Kidney (tissue), 22 donors: ENCODE measurements at places on chromosomes 16 and 17. TPM values are rescaled to one million over a fixed set of nuclear protein-coding genes. Genes with fewer than 3 reads are reported as not detected.

GRCh38 chr16:47949714-47950113 is 206.1 kb downstream of the ABCC12 start:
- H3K27ac ChIP-seq = no peak overlapping the region
- H3K36me3 ChIP-seq = no peaks in the 10 kb centered on the region
- DNase-seq = no peak
- H3K4me1 ChIP-seq = no peaks in the 10 kb centered on the region
- no peaks in the 10 kb centered on the region for H3K27me3 ChIP-seq

- no peak overlapping the region for H3K4me3 ChIP-seq
- H3K27me3 ChIP-seq = no peaks in the 10 kb centered on the region
- peak; percentile 81 for DNase-seq
- H3K4me1 ChIP-seq = peaks cover 11% of the 10 kb centered on the region
Measured at GRCh38 chr16:85717393-85718152, 28.8 kb upstream of the GINS2 start.

DNA sequence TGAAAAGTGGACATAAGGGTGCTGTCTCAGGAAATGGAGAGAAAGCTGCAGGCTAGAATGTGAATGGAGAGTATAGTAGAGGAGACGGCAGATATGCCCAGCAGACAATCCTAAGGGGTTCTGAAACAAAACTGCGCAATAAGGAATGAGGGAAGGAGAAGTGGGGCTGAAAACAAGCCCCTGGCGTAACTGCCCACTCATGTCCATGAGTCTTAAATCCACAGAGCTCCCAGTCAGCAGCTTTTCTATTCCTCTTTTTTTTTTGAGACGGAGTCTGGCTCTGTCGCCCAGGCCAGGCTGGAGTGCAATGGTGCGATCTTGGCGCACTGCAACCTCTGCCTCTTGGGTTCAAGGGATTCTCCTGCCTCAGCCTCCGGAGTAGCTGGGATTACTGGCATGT is 5.9 kb downstream of the STRADA start:
- no peak for DNase-seq
- H3K27me3 ChIP-seq = no peaks in the 10 kb centered on the region
- H3K4me1 ChIP-seq = no peaks in the 10 kb centered on the region

TBC1D3E gene
- not detected for total RNA-seq

DNA sequence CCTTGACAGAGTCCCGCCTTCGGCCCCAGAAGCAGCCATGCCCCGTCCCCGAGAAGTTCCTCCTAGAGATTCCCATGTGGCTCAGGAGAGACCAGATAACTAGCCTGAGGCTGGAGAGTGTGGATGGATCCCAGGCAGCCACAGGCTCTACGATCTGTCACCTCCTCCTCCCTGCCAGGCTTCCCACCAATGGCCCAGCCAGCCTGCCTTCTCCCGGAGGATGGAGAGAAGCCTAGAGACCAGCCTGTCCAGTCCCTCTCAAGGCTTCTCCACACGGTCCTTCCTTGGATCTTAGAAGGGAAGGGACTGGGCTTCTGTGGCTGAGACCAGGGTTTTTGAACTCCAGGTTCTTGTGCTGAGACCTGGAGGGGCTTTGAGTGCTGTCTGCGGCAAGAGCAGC is 1.6 kb upstream of the SMTNL2 start:
- peak overlapping the region; percentile 14 for H3K27ac ChIP-seq
- H3K27me3 ChIP-seq = no peaks in the 10 kb centered on the region
- no peak for DNase-seq
- H3K36me3 ChIP-seq = no peaks in the 10 kb centered on the region
- H3K4me1 ChIP-seq = peaks cover 2% of the 10 kb centered on the region

- H3K27ac ChIP-seq = no peak overlapping the region
- no peaks in the 10 kb centered on the region for H3K27me3 ChIP-seq
- H3K4me1 ChIP-seq = no peaks in the 10 kb centered on the region
- no peaks in the 10 kb centered on the region for H3K36me3 ChIP-seq
- H3K4me3 ChIP-seq = no peak overlapping the region
Measured at GRCh38 chr17:12395733-12396354, 269.8 kb upstream of the MYOCD start.

GRCh38 chr17:55487695-55488432 is 23.4 kb downstream of the SMIM36 start:
- no peak overlapping the region for H3K4me3 ChIP-seq
- H3K4me1 ChIP-seq = no peaks in the 10 kb centered on the region
- no peak for DNase-seq

- H3K4me1 ChIP-seq = peaks cover 9% of the 10 kb centered on the region
- peaks cover 34% of the 10 kb centered on the region for H3K36me3 ChIP-seq
- H3K27me3 ChIP-seq = no peaks in the 10 kb centered on the region
- H3K27ac ChIP-seq = no peak overlapping the region
- DNase-seq = no peak
- H3K4me3 ChIP-seq = no peak overlapping the region
Measured at GRCh38 chr16:1557074-1557473, 23.6 kb downstream of the TMEM204 start.

- no peaks in the 10 kb centered on the region for H3K27me3 ChIP-seq
- H3K36me3 ChIP-seq = no peaks in the 10 kb centered on the region
- peak overlapping the region; percentile 10 for H3K27ac ChIP-seq
- peaks cover 10% of the 10 kb centered on the region for H3K4me1 ChIP-seq
- no peak overlapping the region for H3K4me3 ChIP-seq
Measured at GRCh38 chr17:28968231-28968913, 17.1 kb upstream of the PHF12 start.

DNA sequence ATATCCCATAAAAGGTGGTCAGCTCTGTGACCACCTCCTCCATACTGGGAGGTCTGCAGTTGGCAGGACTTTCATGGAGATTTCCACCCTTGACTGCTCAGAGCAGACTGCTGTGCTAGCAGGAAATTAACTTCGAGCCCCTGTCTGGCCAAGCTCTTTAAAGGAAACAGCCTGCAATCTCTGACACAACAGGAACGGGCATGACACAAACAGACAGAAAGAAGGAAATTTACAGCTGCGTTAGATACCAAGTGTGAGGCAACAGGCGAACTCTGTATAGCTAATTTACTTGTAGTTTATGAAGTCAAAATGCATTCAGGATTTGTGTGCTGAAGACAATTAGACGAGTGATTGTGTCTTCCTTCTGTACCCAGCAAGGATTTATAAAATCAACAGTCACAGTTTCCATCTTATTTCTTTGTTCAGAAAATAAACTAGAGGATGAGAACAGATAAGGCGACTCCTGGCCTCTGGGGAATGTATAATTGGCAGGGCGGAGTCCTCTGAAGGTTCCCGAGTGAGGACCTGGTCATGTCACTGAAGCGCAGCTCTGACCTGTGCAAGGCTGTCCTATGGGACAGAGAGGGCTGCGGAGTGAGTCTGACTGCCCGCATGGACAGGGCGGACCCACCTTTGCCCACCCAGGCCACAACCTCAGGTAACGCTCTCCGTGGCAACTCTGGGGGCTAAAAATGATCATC is 16.1 kb downstream of the WIPI1 start:
- no peaks in the 10 kb centered on the region for H3K27me3 ChIP-seq
- H3K4me3 ChIP-seq = no peak overlapping the region
- no peak for DNase-seq
- no peaks in the 10 kb centered on the region for H3K36me3 ChIP-seq

KCNJ2 gene
- total RNA-seq = 4.4 TPM

GRCh38 chr17:19268611-19269010 is 31.4 kb downstream of the EPN2 start:
- H3K36me3 ChIP-seq = no peaks in the 10 kb centered on the region
- H3K27ac ChIP-seq = peak overlapping the region; percentile 39
- no peak overlapping the region for H3K4me3 ChIP-seq
- no peak for DNase-seq

DNA sequence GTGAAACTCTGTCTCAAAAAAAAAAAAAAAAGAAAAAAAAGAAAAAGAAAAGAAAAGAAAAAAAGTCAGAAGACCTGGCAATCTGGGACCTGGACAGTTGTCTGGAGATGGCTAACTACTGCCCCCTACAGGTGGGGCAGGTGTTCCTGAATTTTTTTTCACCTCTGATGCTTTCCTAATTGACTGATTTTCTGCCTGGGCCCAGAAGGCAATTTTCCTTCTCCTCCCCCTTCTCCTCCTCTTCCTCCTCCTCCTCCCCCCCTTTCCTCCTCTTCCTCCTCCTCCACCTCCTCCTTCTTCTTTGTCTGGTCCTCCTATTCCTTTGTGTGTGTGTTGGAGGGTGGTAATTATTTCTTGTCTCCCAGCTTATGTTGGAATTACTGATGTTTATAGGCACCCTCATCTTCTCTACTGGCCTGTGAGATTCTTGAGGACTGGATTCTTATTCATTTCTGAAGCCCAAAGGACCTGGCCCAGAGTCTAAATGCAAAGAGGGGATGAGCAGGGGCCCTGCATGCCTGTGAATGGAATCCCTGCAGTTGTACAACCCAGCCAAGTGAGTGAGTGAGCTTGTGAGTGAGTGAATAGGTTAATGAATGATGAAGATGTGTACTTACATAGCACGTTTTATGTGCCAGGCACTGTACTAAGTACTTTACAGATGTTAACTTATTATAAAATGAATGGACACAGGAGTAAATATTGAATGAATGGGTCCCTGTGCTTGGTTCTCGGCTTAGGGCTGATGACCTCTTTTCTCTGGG is 26.9 kb downstream of the IRX5 start:
- H3K36me3 ChIP-seq = no peaks in the 10 kb centered on the region
- no peak for DNase-seq
- H3K27ac ChIP-seq = no peak overlapping the region
- no peak overlapping the region for H3K4me3 ChIP-seq

CCL8 gene
- total RNA-seq = not detected

DNA sequence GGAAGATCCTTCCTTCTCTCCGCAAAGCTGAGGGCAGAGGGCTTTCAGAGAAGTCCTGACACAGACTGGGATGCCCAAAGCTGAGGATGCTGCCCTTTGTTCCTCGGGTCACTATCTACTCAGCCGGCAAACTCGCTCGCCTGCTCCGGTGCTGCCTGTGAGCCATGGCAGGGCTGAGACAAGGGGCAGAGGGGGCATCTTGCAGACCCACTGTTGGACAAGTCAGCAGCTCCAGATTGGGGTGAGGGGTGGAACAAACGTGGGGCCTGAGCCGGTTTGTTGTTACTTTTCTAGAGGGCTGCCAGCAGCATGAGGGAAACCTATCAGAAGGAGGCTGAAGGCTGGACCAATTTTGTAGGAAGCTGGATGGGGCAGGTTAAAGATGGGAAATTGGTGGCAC is 47.1 kb upstream of the PIK3R6 start:
- no peaks in the 10 kb centered on the region for H3K27me3 ChIP-seq
- DNase-seq = no peak
- no peak overlapping the region for H3K27ac ChIP-seq
- H3K4me3 ChIP-seq = no peak overlapping the region

DNA sequence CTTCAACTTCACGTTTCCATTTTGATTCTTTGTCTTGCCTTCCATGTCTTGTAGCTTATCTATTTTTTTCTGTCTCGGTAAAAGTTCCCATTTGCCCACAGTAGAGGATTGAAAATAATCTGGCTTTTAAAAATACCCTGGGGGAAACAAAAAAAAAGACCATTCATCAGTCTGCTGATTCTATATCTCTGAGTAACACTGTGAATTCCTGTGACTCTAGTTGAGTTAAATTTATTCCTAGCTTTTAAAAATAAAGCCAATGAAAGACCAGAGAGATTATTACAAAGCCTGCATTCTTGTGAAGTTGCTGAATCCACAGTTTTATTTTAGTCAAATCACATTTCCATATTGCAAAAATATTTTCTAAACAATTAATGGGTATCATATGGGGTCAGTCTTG is 532.3 kb downstream of the CDH13 start:
- no peak for DNase-seq
- H3K27me3 ChIP-seq = no peaks in the 10 kb centered on the region
- no peaks in the 10 kb centered on the region for H3K4me1 ChIP-seq

- no peaks in the 10 kb centered on the region for H3K36me3 ChIP-seq
- H3K27me3 ChIP-seq = no peaks in the 10 kb centered on the region
- DNase-seq = peak; percentile 30
- no peaks in the 10 kb centered on the region for H3K4me1 ChIP-seq
- no peak overlapping the region for H3K27ac ChIP-seq
Measured at GRCh38 chr17:78117027-78117981, 11.3 kb downstream of the TMC6 start.

- no peaks in the 10 kb centered on the region for H3K27me3 ChIP-seq
- no peak overlapping the region for H3K27ac ChIP-seq
- DNase-seq = no peak
- H3K4me3 ChIP-seq = no peak overlapping the region
- H3K36me3 ChIP-seq = no peaks in the 10 kb centered on the region
Measured at GRCh38 chr16:17414421-17414820, 56.3 kb downstream of the XYLT1 start.

APOBR gene
- total RNA-seq = 3.2 TPM

DNA sequence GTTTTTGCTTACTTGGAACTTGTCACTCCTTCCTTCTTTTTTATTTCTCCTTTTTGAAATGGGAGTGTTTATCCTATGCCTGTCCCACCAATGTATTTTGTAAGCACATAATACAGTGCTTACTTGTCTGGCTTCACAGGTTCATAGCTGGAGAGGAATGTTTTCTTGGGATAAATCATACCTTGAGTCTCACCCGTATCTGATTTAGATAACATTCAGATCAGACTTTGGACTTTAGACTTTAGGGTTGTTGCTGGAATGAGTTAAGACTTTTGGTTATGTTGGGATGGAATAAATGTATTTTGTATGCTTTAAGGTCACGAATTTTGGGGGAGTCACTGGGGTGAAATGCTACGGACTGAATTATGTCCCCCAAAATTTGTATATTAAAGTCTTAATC is 13.0 kb upstream of the LRRC75A start:
- H3K27me3 ChIP-seq = no peaks in the 10 kb centered on the region
- no peak overlapping the region for H3K4me3 ChIP-seq
- no peak for DNase-seq
- H3K27ac ChIP-seq = no peak overlapping the region
- no peaks in the 10 kb centered on the region for H3K4me1 ChIP-seq

- H3K27me3 ChIP-seq = no peaks in the 10 kb centered on the region
- peaks cover 16% of the 10 kb centered on the region for H3K4me1 ChIP-seq
- DNase-seq = no peak
- H3K27ac ChIP-seq = no peak overlapping the region
Measured at GRCh38 chr17:28488533-28489276, 15.3 kb downstream of the SLC13A2 start.
